ENCODE measurements at places on chromosomes 4 and X.
A peak's percentile ranks its signal among the peaks of the same experiment; 100 is the strongest.

- DNase-seq: no peak
Observed at GRCh38 chr4:110022457-110022856, 109.8 kb downstream of the EGF start.

- DNase-seq: no peak
Observed at GRCh38 chr4:150224896-150225591, 146.8 kb downstream of the DCLK2 start.

DNA sequence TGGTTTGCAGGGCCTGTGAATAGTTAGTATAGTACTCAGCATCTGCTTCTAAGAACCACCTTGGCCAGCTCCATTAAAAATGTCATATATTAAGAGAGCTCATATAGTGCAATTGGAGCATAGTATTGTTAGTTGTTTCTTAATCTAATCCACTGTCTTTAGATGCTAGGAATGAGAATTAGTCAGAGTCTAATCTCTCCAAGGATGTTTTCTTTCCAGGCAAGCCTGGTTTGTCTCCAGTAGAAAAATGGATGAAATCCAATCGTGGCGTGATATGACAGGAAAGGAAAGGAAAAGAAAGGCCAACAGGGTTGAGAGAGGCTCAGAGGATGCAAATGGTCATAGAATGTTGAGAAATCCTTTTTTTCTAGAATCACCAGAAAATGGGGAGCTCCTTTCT, 15.0 kb upstream of the TMEM164 start:
- DNase-seq: no peak

- DNase-seq: no peak
Observed at GRCh38 chrX:143757375-143757774, 36.8 kb upstream of the SPANXN2 start.

- no peak for DNase-seq
Observed at GRCh38 chrX:150508451-150509367, 59.7 kb upstream of the MTM1 start.

GRCh38 chr4:37981425-37981824, 21.2 kb downstream of the PTTG2 start:
- no peak for DNase-seq

- no peak for DNase-seq
Observed at GRCh38 chr4:165393051-165393450, 14.2 kb downstream of the CPE start.

DNA sequence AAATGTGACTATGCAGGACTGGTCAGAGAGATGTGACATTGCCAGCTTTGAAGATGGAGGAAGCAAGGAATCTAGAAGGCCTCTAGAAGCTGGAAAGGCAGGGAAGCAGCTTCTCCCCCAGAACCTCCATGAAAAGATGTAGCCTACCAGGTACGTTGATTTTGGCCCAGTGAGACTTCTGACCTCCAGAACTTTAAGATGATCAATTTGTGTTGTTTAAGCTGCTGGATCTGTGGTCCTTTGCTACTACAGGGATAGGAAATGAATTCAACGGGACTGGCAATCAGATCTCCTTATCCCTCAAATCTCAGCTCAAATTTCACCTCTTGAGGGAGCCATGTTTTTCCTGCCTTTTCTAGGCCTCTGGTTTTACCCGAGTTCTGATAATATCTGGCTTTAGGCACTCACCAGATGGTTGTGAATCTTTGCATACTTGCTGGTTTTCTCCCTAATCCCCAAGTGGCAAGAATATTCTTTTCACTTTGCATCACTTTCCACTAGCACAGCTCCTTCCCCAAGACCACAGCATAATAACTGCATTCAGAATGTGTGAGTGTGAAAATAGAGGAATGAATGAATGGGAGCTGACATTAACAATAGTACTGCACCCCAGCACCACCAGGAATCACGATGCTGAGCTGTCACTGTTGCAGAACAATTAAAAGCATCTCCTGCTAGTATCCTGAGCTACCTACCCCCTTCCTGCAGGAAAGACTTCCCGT, 25.5 kb upstream of the TMSB4X start:
- no peak for DNase-seq

DNA sequence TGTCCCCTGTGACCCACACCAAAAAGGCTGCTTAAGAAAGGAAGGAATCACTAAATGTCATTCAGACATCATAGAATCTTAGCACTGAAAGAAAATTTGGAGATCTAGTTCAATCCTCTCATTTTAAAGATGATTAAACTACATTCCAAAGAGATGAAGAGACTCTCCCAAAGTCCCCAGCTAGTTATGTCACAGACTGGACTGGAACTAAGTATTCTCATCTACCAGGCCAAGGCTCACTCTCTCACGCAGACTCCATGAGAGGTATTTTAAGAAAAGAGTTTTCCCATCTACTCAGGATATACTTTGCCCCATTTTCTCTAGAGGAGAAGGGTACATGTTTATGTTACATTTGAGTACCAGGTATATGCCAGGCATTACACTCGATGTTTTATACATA, 6.9 kb downstream of the FABP2 start:
- no peak for DNase-seq

- no peak for DNase-seq
Observed at GRCh38 chr4:139024686-139025085, 9.1 kb downstream of the NOCT start.

DNA sequence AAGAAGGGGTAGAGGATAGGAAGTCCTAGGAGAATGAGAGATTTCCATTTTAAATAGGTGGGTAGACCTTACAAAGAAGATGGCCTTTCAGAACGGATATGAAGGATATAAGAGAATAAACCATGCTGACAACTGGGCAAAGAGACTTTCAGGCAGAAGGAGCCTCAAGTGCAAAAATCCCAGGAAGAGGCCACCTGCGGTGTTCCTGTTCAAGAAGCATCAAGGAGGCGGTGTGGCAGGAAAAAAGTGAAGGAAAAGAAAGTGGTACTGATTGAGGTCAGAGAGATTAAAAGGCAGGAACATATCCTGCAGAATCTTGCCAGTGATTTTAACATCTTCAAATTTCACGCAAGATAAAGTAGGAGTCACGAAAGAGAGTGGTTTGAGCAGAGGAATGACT, 172.0 kb downstream of the FSTL5 start:
- no peak for DNase-seq

DNA sequence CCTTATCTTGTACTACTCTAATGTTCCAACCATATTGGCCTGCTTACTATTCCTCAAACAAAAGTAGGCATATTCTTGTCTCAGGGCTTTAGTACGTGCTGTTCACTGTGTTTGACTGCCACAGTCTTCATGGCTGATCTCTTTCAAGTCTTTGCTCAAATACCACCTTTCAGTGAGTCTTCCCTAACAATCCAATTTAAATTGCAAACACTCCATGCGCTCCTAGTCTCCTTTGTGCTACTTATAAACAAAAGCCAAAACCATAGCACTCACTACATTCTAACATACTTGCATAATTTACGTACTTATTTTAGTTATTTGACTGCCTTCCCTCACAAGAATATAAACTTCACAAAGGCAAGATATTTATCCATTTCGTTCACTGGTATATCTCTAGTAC, 1.7 kb upstream of the ART3 start:
- DNase-seq: no peak

- DNase-seq: no peak
Observed at GRCh38 chrX:47664737-47665136, 5.8 kb upstream of the UXT start.

- DNase-seq: no peak
Observed at GRCh38 chr4:25405453-25405852, 28.4 kb downstream of the ANAPC4 start.

DNA sequence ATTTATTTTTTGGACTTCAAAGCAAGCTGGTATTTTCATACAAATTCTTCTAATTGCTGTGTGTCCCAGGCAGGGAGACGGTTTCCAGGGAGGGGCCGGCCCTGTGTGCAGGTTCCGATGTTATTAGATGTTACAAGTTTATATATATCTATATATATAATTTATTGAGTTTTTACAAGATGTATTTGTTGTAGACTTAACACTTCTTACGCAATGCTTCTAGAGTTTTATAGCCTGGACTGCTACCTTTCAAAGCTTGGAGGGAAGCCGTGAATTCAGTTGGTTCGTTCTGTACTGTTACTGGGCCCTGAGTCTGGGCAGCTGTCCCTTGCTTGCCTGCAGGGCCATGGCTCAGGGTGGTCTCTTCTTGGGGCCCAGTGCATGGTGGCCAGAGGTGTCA, 15.3 kb downstream of the FGFR3 start:
- DNase-seq: no peak

GRCh38 chr4:15901998-15902397, 36.5 kb downstream of the FGFBP1 start:
- DNase-seq: no peak

- peak; percentile 15 for DNase-seq
Observed at GRCh38 chrX:126770179-126770578, 49.4 kb upstream of the PRR32 start.

DNA sequence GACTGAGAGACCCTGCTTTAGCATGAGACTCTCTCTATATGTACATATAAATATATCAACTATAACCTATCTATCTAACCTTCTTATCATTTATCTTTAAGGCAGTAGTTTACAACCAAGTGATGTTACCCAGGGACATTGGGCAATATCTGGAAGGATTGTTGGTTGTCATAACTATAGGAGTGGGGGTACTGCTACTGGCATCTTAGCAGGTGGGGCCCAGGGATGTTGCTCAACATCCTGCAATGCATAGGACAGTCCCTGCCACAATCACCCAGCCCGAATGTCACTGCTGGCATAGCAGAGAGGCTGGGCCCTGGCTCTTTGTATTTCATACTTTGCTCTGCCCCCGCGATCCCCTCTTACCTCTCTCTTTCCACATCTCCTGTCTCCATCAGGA, 397.7 kb downstream of the IL15 start:
- no peak for DNase-seq

DNA sequence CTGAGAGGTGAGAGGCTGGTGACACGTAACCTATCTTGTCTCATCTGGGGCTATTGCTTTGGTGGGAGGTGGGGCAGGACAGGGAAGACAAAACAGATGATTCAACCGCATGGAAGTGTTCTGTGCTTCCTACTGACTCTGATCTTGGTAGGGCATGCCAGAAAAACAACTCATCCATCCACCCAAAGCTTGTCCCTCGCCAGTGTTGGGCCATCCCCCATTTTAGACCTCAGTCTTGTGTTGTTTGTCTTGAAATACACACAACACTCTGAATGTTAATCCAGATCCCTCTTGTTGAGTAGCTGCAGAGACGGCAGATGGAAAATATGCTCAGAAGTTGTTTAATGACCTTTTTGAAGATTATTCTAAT, 377 bp downstream of the CHRNA9 start:
- no peak for DNase-seq

DNA sequence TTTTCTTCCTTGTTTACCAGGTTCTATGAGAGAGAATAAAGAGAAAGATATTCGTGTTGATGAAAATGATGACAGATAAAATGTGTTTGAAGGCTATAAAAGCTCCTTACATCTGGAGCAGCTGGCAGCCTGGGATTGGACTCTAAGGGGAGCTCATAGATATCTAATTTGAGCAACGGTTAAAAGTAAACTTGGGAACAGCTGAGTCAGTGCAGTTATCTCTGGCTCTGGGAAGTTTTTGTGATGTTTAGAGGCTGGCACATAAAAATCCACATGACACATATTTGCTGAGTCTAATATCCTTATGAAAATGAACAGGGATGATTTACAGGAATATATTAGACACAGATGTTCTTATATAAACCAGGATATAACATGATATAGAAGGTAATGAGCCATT, 331.8 kb upstream of the TENM3 start:
- no peak for DNase-seq

DNA sequence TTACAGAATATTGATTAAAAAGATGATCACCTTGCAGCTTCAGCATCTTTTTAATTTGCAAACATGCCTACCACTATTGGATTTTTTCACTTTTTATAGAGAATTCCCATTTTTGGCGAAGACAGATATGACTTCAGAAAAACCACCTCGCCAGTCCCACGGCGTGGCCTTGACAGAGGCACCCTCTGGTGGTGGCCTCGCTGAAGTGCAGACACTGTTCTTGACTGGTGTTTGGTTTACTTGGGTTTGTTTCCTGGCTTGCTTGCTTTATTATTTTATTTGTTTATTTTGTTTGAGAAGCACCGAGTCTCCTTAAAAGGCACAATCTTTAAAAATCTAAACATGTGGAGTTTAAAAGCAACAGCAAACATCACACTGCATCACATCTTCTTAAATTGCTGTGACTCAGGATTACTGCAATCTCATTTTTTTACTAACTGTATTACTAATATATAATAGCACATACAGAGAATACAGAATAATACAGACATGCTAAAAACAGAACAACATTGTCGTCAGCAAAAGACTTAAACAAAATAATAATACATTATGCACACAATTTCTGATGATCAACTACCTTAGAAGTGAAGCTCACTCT, 13.1 kb upstream of the AMTN start:
- DNase-seq: peak; percentile 43

- no peak for DNase-seq
Observed at GRCh38 chrX:26606971-26607370, 391.0 kb downstream of the MAGEB5 start.

- DNase-seq: no peak
Observed at GRCh38 chr4:41613821-41614220, 75.9 kb downstream of the LIMCH1 start.

DNA sequence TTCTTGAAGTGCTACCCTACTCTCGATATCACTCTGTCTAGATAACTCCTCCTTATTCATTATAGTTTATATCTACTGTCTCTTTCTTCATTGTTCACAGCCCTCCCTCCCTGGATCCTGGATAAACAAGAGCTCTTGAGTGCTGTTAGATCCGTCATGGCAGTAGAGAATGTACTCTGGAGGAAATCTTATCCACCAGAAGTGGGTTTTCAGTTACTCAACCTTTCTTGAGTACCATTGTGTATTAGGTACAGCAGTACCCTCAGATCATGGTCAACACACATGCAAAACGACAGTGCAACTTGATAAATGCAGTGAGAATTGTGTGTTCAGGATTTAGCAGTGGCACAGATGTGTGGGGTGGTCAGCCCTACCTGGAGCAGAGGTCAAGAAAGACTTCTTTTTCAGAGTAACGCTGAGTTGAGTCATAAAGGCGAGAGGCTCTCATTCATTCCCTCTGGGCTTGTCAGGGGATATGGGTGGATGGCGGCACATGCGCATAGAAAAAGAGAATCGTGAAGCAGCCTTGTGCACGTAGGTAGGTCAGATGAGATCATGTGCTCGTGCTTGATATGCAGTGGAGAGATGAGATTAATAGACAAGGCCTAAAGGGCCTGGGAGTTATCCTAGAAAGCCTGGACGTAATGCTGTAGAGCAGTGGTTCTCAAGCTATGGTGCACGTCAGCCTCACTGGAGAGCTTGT, 89.5 kb downstream of the SNX25 start:
- DNase-seq: no peak

DNA sequence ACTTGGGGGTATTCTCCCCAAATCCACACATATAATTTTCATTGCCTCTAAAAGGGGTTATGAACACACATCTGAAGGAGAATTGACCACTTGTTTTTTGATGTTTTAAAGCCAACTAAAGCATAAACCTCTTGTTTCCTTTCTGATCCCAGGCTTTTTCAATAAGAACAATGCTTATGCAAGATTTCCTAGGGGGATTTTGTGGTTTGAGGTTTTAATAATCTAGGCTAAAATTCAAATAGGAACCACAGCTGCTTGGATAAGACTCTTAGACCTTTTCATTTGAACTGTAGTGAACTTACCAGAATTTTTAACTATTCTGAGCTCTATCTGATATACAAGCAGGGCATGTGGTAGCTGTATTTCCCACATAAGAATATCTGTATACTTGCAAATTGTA, 651.1 kb downstream of the ANKRD50 start:
- DNase-seq: no peak

GRCh38 chr4:82706349-82707000, 92.1 kb downstream of the SCD5 start:
- no peak for DNase-seq

GRCh38 chrX:115535844-115536243, 25.1 kb upstream of the PLS3 start:
- DNase-seq: no peak

All from COR-L47 (cell line).